ENCODE measurements at places on chromosomes 12 and 14.

DNA sequence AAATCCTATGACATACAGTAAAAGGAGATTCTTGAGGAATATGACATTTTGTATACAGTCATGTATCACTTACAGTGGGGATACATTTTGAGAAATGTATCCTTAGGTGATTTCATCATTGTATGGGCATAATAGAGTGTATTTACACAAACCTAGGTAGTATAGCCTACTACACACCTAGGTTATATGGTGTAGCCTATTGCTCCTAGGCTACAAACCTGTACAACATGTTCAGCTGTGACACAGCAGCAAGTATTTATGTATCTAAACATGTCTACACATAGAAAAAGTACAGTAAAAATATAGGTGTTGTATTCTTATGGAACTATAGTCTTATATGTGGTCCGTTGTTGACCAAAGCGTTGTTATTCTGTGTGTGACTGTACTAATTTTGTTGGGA, 178.8 kb downstream of the FOXA1 start:
- no peak for DNase-seq

DNA sequence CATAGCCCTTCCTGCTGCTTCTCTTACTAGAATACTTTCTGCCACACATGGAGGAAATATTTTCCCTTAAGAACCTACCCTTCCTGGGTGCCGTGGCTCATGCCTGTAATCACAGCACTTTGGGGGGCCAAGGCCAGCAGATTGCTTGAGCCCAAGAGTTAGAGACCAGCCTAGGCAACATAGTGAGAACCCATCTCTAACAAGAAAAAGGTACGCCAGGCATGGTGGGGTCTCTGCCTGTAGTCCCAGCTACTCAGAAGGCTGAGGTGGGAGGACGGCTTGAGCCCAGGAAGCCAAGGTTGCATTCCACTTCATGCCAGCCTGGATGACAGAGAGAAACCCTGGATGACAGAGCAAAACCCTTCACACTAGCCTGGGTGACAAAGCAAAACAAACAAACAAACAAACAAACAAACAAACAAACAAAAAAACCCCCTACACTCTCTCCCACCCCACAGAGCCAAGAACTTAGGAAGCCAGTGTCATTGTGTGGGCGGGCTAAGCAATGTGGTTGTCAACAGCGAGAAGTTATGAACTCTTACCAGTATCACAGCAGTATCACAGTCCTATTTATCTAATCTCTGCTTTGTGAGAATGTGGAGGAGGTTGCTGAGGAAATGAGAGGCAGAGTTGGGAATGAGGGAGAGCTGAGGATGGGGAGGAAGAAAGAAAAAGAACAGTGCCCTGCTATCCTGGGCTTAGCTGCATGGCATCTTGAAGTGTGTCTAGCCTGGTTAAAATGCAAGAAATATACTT, 53.8 kb upstream of the CLEC14A start:
- no peak for DNase-seq

- no peak for DNase-seq
These were observed 49.9 kb upstream of the OR4E1 start for GRCh38 chr14:21723431-21724045.

DNA sequence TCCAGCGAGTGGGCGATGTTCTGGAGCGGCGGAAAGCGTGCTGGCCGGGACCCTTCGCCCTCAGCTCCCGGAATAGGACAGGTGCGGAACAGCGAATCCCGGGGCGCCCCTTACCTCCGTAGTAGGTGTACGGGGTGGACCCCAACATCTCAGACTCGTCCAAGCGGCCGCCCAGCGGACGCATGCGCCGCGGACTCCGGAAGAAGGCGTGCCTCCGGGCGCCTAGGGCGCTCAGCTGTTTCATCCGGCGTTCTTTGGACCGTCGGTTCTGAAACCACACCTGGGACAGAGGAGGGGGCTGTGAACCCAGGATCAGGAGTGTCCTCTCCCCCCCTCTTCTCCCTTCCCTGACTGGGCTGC, 4.5 kb downstream of the LHX5 start:
- DNase-seq, result no peak

GRCh38 chr12:6532927-6533652, 1.2 kb upstream of the GAPDH start:
- DNase-seq, result peak; percentile 86

DNA sequence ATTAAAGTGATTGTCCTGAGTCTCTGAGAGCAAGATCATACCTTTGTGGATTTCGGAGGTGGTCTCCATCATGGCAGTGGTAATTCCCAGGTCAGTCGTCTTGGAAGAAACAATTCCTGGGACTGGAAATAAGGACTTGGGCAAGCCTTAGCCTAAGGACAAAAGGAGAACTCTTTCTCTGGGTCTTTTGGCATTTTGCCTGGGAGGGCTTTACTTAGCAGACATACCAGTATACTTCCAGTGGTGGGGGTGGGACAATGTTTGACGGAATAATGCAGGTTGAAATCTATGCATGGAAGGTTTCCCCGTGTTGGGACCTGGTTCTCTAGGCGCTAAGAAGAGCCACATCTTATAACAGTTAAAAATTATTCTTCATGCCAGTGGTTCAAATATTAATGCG, 70.4 kb upstream of the USP44 start:
- no peak for DNase-seq

DNA sequence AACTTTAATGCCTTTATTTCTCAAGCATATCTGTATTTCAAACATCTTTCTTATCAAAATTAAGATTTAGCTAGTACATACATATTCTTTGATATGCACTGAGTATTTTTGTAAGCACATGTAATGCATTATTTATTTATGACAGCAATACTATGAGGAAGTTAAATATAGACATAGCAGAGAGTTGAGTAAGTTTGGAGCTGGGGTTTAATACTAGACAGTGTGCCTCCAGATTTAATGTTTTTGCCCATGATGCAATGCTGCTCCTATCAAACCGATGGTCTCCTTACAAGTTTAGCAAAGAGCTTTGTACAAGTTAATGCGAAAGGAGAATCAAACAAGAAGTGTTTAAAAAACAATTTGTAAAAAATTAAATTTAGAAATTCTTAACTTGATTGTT, 826.6 kb upstream of the MGAT4C start:
- DNase-seq, result no peak

- no peak for DNase-seq
These were observed 162.6 kb downstream of the SLC15A4 start for GRCh38 chr12:128661226-128661569.

GRCh38 chr12:127819056-127819455, 447.9 kb upstream of the TMEM132C start:
- DNase-seq, result no peak

- peak; percentile 88 for DNase-seq
These were observed 1.7 kb upstream of the FLRT2 start for GRCh38 chr14:85528080-85528896.

DNA sequence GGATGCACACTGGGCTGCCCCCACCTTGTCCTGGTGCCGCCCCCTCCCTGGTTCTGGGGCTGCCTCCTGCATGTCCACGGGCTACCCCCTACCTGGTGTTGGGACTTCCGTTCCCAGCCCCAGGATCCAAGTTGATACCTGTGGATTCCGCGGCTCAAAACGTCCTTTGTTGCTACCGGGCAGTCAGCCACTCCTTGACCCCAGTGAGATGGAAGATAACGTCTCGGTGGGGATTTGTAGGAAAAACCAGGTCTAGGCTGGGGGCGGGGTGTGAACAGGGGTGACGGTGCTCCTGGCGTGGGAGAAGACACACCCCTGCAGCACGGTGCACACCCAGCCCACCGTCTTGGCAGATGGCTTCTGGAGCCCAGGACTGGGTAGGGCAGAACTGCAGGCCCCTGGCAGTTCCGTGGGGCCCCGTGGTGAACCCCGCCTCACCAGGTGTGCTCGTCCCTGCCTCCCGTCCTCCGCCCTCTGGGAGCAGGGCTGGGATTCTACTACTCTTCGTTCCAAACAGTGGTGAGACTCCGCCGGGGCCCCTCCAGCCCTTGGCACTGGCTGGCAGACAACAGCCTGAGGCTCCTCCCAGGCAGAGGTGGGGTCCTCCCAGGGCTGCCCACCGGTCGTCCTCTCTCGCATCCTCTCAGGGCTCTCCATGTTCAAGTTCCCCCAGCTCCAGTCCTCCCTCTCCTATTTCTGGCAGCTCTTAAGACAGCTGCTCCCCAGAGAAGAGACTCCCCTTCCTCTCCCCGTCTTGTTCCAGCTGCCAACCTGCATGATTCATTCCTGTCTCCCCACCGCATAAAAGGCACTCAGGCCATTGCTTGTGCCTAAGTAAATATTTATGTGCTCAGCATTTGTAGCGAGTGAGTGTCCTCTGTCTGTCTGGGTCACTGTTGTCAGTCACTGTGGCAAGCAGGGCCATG, 75.5 kb downstream of the FBXL14 start:
- DNase-seq, result peak; percentile 89

Data from astrocyte of the hippocampus (primary cell).